ENCODE measurements at places on chromosomes 7 and 10.

GRCh38 chr10:2886662-2887061 lies 180.7 kb upstream of the PFKP start:
- DNase-seq = no peak

- DNase-seq = no peak
Measured at GRCh38 chr7:120502132-120502531, 229.2 kb downstream of the KCND2 start.

- no peak for DNase-seq
Measured at GRCh38 chr10:127887541-127888415, 5.0 kb downstream of the CLRN3 start.

- no peak for DNase-seq
Measured at GRCh38 chr10:11017570-11018431, at the start of gene CELF2. Gene CELF2 (plus strand): TSS chr10:11017872. CDS start chr10:11018090, 218 bp downstream.

DNA sequence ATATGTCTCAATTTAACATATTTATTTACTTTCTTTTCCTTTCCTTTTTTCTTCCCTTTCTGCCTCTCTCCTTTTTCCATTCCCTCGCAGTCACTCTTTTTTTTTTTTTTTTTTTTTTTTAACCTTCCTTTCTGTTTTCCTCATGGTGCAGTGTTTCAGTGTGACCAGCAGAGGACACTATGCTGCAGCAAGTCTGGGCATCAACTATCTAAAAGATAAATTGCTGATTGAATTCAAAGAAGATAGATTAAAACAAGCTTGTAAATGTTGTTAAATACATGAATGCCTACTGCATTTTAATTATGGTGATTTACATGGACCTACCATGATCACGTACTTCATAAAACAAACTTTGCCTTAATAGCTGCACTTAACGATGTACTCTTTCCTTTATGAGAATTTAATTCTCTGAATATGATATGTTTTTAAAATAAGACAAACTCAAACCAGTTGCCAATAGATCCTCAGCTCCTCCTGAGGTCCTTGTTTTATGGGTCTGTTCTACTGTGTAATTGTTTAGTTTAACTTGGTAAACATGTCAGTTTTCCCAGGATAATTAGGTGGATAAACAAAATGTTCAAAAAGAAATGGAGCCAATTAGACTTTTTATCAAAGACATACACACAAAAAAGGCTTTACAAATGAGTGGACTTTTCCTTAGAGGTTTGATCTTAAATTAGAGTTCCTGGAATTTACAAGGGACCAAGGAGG lies 101.0 kb upstream of the AGR3 start:
- DNase-seq = peak; percentile 23

GRCh38 chr7:3338161-3338560 lies 37.1 kb downstream of the SDK1 start:
- no peak for DNase-seq

- DNase-seq = no peak
Measured at GRCh38 chr7:148159331-148159730, 431.2 kb upstream of the C7orf33 start.

DNA sequence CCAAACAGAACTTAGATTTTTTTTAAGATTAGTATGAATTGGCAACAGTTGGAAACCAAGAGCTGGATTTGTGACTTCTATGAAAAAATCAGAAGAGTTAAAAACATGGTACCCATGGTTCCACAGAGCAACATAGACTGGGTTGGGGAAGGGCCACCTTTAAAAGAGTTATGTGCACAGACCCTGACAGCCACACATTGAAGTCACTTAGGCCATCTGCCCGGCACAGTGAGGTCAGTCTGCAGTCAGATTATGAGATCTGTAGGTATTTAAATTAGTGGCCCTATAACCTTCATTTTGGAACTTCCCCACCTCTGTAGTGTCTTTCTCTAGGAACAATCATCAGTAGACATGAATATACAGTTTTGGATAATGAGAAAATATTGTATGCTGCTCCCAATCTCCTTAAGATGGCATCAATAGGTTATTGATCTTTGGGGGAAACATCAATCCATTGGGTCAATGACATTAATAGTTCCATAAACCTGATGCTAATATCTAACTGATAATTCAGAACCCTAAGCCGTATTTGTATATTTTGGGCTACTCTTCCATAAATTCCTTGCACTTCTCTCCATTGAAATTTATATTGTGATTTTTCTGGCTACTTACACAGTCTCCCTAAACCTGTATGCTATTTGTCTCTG lies 7.0 kb downstream of the ANKRD1 start:
- no peak for DNase-seq

- no peak for DNase-seq
Measured at GRCh38 chr7:5780801-5781496, 514 bp downstream of the RNF216 start.

GRCh38 chr10:77855404-77856155 lies 71.0 kb downstream of the DLG5 start:
- DNase-seq = no peak

DNA sequence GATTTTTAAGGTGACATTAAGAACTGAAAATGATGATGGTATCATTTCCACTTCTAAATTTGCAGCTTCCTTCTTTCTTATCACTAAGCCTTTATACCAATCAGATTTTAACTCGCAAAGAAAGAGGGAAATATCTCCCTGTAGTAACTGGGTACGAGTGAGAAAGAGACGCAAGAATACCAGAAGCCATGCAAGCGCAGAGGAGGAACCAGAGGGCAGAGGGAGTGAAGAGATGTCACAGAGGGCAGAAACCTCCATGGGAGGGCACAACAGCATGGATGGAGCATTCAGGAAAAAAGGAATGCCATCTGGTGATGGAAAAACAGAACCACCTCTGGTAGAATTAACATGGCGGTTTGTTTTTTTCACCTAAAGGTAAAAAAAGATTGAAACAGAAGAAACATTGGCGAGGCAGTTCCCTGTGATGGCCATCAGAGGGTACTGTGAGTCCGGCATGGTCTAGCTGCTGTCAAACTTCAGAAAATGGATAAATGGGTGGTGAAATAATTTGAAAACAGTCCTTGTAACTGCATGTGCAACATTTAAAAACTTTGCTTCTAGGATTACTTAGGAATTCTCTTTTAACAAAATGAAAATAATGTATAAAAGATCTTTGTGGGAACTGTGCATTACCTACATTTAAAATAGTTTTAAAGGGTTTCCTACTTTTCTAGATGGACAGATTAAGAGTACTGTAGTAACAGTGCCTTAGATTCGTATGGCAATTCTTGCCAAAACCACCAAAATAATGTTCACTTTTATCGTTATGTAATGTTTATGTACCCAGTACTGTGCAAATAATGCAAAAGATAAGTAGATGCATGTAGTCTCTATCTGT lies 91.8 kb downstream of the ARHGAP12 start:
- DNase-seq = no peak

- DNase-seq = no peak
Measured at GRCh38 chr10:7706534-7707073, 3.5 kb downstream of the ITIH2 start.

DNA sequence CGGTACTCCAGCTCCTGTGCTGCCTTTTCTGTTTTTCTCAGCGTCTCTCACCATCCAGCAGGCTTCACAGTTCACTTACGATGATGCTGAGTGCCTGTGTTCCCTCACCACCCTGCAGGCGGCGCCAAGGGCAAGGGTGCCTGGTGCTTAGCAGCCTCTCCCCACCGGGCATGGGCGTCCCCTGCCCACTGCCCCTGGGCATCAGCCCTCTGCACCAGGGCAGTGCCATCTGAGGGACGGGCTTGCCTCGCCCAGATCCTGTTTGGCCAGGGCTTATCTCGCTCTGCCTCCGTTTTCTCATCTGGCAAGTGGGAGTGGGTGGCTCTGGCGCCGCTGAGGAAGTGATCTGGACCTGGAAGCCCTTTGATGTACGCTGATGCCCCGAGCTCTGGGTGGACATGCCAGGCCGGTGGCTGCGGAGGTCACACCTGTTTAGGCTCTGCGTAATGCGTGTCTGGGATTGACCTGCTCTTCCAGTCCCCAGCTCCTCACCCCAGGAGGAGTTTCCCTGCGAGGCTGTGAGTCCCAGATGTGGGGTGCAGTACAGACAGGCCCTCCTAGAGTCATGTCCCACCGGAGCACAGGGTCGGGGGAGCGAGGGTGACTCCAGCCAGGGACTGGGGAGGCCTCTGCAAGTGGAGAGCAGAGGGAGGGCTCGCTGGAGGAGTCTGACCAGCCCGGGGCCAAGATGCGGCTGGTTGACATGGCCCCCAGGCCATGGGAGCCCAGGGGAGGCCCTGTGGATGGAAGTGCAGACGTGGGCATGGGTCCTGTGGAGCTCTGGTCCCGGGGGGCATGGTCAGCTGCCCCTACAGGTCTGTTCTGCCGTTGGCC lies 11.8 kb downstream of the TTYH3 start:
- DNase-seq = no peak

DNA sequence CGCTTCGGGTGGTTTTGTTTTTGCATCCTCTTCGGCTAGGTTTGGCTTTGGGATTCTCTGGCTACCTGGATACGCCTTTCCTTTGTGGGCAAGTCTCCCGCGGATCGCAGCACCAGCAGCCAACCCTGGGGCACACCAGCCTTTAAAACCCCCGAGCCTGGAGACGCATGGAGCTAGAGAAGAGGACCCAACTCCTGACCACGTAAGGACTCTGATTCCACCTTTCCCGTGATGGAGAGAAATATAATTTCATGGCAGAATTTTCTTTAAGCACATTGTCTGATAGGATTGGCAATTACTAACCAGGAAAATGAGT lies 535.4 kb upstream of the GALNT17 start:
- no peak for DNase-seq

- no peak for DNase-seq
Measured at GRCh38 chr7:87458148-87458547, 17.3 kb downstream of the ABCB4 start.

DNA sequence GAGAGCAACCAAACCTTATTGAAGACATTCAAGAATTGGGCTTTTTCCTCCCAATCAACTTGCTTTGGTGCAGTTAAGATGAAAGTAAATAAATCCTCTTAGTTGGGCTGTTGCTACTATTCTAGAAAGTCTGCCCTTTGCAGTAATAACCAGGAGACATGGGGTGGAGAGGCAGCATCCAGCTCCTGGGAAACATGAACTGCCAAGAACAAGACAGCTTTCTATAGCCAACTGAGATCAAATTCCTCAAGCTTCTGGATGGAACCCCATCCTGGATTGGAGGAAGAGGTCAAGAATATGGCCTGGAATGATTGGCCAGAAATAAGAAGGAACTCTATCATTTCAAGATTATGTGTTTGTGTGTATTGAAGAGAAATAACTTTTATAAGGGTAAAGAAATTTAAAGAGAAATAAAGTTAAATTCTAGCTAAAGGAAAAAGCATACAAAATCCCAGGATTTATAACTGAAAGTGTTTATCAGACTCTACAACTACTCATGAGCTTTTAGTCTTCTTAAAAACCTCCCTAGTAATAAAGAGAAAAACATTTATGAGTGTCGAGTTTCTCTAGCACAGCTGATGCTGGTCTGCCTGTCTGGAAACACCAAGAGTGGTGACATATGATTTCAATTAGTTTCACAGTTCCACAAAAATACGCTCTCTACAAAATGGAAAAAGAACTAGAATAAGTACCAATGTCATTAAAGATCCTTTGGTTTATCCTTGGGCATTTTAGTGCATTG lies 70.1 kb upstream of the COL1A2 start:
- DNase-seq = no peak

DNA sequence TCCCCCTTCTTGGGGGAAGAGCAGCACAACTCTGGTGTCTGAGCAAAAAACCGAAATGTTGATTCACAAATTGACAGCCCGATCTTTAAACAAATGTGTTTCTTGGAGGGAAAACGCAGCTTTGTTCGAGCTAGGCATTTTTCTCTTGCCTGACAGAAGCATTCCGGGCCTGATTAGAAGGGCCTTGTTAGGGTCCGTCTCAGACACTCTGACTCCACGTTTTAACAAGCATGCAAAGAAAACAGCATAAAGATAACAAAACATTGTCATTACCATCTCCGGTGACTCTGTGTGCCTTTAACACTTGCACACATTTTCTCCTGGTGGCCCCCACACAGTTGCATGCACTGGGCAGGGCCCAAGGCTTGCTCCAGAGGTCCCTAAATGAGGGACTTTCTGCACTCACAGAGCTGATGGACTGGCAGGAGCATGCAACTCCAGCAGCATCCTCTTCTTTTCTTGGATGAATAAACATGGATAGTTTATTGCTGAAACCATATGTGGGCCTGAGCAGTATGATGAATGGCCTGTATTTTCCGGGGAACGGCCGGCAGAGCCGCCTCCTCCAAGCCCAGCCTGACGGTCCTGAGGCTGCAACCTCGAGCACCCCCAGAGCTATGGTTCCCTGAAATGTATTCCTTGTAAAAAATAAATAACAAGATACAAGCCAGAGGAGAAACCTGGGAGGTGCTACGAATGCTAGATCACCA lies 50.9 kb downstream of the EBF3 start:
- DNase-seq = no peak

GRCh38 chr10:14645239-14645960 lies 129.3 kb downstream of the FAM107B start:
- no peak for DNase-seq

DNA sequence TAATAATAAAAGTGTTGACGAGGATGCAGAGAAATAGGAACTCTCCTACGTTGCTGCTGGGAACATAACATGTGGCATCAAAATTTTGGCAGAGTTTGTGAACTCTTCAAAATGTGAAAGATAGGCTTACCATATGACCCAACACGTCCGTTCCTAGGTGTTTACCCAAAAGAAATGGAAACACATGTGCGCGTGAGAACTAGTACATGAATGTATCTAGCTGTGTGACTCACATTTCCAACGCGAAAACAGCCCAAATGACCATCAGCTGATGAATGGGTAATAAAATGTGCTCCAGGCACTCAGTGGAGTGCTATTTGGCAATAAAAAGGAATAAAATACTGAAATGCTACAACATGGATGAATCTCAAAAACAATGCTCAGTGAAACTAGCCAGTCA lies 10.4 kb upstream of the ELFN1 start:
- DNase-seq = no peak

DNA sequence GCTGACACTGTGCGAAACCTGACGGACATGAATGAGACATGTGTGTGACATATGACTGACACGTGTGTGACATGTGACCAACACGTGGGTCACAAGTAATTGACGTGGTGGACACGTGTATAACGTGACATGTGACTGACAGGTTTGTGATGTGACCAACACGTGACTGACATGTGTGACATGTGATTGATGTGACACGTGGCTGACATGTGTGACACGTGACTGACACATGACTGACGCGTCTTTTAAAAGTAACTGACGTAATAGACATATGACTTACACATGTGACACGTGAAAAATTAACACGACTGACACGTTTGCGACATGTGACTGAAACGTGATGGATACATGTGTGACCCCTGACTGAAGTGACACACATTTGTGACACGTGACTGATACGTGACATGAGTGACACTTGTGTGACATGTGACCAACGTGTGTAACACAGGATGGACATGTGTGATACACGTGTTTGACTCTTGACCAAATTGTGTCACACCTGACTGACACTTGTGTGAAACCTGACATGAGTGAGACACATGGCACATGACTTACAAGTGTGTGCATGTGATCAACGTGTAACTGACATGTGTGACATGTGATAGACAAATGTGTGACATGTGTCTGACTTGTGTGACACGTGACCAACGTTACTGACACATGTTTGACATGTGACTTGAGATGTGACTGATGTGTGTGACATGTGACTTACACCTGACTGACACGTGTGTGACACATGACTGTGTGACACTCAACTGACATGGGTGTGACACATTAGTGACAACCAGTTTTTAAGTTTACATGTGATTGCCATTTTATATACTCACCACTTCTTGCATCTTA lies 56.9 kb downstream of the ZNF92 start:
- no peak for DNase-seq

Measured in stimulated activated CD4-positive, alpha-beta T cell treated with anti-CD3 and anti-CD28 coated beads, Interleukin-12 subunit alpha, Interleukin-12 subunit beta, amount 100 ng/mL, for 48 hours (primary cell).